ENCODE measurements at places on chromosomes 12 and 14.

- DNase-seq, result no peak
Measured at GRCh38 chr12:39010406-39010805, 105.0 kb upstream of the CPNE8 start.

GRCh38 chr12:64093689-64094088 is 128.4 kb downstream of the KICS2 start:
- no peak for DNase-seq

- no peak for DNase-seq
Measured at GRCh38 chr12:94206886-94207285, 58.5 kb downstream of the PLXNC1 start.

- no peak for DNase-seq
Measured at GRCh38 chr14:68806526-68807147, 13.8 kb upstream of the ZFP36L1 start.

- DNase-seq, result no peak
Measured at GRCh38 chr12:14272956-14273912, 92.2 kb upstream of the ATF7IP start.
